ENCODE measurements at places on chromosomes 5 and 9. TPM values are rescaled to one million over a fixed set of nuclear protein-coding genes. Genes with fewer than 3 reads are reported as not detected.

C9 gene
- total RNA-seq: 0.44 TPM

CCDC171 gene
- total RNA-seq: 1.6 TPM

TNFSF15 gene
- 14.3 TPM for total RNA-seq

TPM2 gene
- 257 TPM for total RNA-seq

RAI14 gene
- 369 TPM for total RNA-seq

SLC6A3 gene
- total RNA-seq: not detected

TIMD4 gene
- total RNA-seq: not detected

PCAT7 gene
- not detected for total RNA-seq

UGT3A2 gene
- total RNA-seq: not detected

GTF3C5 gene
- total RNA-seq: 65.6 TPM

FOXI1 gene
- total RNA-seq: not detected

ADAMTS6 gene
- total RNA-seq: 43.4 TPM

MYOT gene
- not detected for total RNA-seq

HTR1A gene
- not detected for total RNA-seq

SLC45A2 gene
- not detected for total RNA-seq

PHF24 gene
- total RNA-seq: not detected

PARP8 gene
- 0.18 TPM for total RNA-seq

GNA14 gene
- total RNA-seq: 3.3 TPM

OR13J1 gene
- total RNA-seq: not detected

TAF1L gene
- not detected for total RNA-seq

FOXD4L4 gene
- total RNA-seq: 0.15 TPM

C5orf58 gene
- total RNA-seq: not detected

PRDM9 gene
- not detected for total RNA-seq

PCDHB5 gene
- 0.28 TPM for total RNA-seq

All from endothelial cell of umbilical vein (primary cell).